SK-N-SH (cell line): ENCODE measurements at places on chromosomes 6 and 20.

DNA sequence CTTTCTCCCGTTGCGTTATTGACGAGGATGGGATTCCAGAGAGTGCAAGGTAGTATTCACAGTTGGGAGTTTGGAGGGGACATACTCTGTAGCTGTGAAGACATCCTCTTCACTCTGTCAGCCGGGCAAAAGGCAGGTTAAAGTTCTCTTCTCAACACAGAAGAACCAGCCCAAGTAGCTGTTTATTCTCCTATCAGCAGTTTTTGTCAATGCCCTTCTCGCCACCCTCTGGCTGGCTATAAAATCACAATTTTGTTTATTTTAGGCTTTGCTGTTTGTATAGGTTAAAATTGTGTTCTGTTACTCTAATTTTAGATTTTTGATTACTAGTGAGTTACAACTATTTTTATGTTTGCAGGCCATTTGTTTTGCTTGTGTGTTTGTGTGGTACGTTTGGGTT lies 37.9 kb upstream of the MAS1 start:
- DNase-seq = no peak

GRCh38 chr20:21613512-21613911 lies 92.0 kb upstream of the PAX1 start:
- DNase-seq = no peak

DNA sequence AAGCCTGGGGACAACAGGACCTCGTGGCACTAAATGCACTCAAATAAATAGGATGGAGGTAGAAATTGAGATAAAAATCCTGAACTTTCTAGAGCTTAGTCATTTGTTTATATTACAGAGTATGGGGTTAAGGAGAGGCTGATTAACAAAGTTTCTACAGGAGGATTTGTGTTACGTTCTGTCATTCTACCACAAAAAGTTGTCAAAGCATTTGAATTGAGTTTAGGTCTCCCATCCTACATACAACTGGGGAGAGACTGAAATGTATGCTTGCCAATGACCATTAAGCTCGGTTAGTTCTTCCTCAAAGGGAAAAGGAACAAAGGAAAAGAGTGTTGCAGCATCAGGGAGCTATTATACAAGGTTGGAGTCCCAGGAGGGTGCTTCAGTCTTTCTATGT lies 597.9 kb downstream of the COL12A1 start:
- DNase-seq = no peak

DNA sequence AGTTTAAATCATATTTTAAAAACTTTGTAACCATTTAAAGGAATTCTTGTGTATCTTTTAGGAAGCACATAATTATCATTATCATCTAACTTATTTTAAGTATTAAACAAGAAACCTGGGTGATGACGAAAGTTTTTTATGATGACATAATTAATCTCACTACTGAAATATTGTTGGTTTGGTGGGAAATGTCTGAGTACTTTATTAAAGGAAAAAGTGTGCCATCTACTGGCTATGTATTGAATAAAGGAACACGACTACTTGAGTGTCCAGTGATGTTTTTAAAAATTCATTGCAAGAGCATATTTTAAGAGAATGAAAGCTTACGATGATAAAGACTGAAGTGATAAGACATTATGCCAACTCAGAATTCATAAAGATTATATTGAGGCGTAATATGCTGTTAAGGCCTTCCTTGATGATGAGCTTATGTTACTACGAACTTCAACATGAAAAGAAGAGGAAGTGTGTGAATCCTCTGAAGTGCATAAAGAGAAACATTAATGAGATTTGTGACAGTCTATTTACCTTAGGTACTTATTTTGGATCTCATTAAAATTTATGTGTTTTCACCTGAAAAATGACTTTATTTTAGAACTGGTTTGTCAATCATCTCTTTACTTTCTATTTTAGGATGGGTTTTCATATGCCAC lies 12.0 kb upstream of the TRMT11 start:
- peak; percentile 34 for DNase-seq

DNA sequence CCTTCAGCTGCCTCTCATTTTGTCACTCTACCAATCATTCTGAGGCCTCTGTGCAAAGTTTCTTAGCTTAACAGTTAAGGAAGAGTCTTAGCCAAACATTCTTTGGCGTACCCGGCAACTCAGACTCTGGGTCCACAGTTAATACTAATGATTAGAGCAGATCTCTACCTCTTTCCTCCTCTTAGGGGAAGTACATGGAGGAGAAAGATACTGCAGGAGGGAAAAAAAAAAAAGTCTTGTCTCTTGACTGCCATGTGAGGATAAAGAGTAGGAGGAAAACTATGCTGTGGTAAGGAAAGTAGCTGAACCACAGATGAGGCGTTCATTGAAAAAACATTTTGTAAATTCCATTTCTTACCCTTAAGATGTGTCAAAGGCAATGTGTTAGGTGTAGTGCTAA lies 44.0 kb upstream of the MARCKS start:
- DNase-seq = no peak

DNA sequence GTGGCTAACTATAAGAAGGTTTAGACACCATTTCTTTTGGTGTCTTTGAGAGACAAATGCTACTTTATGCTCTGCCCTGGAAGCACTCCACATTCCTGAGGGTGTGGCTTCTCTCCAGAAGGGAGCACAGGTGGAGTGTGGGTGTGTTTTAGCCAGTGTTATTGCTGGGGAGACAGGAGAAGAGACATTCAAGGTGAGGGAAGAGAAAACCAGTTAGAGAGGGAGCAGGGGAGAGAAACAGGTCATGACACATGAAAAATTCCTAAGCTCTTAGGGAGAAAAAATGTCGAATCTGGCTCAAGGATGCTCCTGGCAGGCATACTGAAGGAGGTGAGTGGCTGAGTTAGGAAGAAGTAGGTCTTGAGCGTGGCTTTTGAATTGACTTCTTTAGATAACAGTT lies 292.8 kb downstream of the CLIC5 start:
- no peak for DNase-seq

DNA sequence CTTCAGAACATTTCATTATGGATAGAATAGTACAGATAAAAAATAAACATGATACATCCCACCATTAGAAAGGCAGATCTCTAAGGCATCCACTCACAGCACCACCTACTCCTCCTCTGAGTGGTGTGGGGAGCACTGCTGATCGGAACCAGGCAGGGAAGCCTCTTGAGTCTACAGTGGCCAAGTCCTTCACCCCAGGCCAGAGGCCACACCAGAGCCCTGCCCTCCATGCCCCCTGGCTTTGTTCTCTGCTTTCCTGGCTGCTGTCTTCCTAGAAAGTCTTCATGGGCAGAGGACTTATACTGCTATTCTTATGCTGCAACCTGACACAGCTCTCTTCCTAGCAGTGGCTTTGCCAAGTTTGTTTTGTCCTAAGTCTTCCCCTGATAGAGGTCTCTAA lies 201.8 kb upstream of the THBS2 start:
- DNase-seq = no peak

DNA sequence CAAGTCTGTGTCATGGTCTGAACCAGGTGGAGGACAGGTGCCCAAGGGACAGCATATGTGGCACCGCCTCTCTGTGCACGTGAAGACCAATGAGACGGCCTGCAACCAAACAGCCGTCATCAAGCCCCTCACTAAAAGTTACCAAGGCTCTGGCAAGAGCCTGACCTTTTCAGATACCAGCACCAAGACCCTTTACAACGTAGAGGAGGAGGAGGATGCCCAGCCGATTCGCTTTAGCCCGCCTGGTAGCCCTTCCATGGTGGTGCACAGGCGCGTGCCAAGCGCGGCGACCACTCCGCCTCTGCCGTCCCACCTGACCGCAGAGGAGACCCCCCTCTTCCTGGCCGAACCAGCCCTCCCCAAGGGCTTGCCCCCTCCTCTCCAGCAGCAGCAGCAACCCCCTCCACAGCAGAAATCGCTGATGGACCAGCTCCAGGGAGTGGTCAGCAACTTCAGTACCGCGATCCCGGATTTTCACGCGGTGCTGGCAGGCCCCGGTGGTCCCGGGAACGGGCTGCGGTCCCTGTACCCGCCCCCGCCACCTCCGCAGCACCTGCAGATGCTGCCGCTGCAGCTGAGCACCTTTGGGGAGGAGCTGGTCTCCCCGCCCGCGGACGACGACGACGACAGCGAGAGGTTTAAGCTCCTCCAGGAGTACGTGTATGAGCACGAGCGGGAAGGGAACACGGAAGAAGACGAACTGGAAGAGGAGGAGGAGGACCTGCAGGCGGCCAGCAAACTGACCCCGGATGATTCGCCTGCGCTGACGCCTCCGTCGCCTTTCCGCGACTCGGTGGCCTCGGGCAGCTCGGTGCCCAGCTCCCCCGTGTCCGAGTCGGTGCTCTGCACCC lies 109.5 kb upstream of the RAB32 start:
- peak; percentile 52 for DNase-seq

- no peak for DNase-seq
Observed at GRCh38 chr6:113587078-113587699, 270.0 kb upstream of the MARCKS start.

DNA sequence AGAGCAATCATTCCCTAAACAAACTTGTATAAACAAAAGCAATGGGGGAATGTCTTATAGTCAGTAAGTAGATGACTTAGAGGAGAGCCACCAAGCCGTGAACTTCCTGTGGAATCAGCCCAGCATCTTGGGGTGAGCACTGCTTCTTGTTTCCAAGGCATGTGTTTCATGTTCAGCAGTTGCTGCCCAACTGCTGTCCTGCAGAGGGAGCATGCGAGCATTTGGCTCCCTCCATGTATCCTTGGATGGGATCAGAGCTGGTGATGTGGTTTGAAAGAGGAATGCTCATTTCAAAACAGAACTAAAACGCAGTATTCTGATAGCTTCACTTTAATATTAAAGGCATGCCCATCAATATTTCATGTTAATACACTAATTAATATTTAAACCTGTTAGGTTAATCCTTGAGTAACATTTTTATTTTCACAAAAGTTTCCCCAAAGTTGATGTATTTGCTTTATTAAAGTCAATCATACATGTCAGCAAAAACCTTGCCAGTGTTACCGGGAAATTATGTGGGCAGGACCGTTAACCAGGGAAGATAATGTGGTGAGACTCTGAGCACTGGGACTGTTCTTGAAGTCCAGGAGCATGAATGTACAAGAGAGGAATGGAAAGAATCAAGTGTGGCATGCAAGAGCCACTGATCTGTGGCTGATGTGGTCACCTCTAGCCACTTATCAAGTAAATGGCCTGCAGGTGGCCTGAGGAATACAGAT lies 172.1 kb upstream of the GGTLC1 start:
- DNase-seq = peak; percentile 59
